ENCODE measurements at places on chromosomes 12 and 14.

DNA sequence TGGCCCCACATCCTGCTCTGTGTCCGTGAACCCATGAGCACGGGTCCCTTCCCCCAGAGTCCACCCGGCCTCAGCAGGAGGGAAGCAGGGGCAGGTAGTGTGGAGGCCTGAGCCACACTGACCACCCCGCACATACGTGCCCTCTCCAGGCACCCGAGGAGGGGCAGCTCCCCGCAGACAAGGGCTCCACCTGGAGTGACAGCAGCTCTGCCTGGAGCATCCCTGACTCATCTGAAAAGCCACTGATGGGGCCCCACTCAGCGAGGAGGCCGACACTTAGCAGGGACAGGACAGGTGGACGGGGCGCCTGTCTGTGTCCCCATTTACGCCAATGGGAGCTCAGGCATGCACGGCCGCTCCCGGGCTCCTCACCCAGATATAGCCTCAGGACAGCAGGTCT is 237.6 kb upstream of the SFSWAP start:
- no peak for DNase-seq

- DNase-seq: no peak
Measured at GRCh38 chr14:87409393-87409792, 583.6 kb downstream of the GALC start.

GRCh38 chr14:88212691-88213090 is 110.4 kb downstream of the KCNK10 start:
- no peak for DNase-seq

- DNase-seq: no peak
Measured at GRCh38 chr14:77031759-77032490, 3.4 kb upstream of the IRF2BPL start.

GRCh38 chr14:68956724-68957123 is 22.4 kb downstream of the ACTN1 start:
- DNase-seq: no peak

- no peak for DNase-seq
Measured at GRCh38 chr12:31118347-31119191, 44.9 kb downstream of the DDX11 start.

DNA sequence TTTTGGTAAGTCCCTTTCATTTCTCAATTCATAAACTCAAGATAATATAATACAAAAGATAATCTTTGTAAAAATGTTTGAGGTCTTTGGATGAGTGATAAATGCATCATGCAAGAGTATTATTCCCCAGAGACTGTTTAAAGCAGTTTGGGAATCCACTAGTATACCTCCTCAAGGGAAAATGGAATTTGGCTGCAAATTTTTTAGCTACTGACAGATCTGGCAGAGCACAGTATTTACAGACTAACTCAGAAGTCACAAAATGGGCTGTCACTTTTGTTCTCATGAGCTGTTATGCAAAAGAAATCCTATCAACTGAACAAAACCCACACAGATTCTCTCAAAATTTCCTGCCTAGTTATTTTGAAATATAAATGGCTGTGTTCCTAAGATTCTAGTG is 9.9 kb downstream of the SPIC start:
- DNase-seq: no peak

GRCh38 chr12:104328790-104329189 is 25.3 kb downstream of the EID3 start:
- DNase-seq: no peak

- no peak for DNase-seq
Measured at GRCh38 chr12:21296751-21297406, 37.8 kb downstream of the SLCO1A2 start.

DNA sequence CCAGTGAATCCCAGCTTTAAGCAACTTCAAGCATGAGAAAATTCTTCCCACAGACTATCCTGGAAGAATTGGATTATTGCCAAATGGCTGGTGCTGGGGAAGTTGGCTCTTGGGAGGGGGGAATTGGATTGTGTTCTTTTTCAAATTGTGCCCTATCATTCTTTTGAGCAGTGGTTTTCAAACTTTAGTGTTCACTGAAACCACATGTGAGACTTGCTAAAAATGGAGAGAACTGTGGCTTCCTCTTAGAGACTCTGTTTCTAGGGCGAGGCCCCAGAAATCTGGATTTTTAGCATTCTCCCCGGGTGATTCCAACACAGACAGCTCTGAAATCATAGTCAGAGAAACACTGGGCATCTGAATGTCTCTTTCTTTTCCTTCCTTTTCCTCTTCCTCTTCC is 14.3 kb upstream of the OTUB2 start:
- DNase-seq: no peak

GRCh38 chr12:57490126-57490525 is 2.3 kb downstream of the MARS1 start:
- no peak for DNase-seq

DNA sequence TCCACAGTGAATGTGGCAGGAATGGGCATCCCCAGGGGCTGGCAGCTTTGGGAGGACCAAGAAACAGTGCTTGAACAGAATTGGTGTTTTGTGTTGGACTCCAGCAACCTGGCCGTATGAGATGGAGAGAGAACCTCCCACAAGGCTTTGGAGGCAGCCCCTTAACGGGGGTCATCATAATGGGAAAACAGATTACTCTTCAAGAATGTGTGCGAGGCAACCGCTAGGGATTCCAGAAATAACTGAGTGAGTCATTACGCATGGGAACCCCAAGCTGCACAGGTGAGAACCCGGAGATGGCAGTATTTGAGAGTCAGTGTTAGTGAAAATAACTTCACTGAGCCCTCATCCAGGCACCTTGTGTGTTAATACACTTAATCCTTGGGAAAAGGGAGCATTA is 567.8 kb upstream of the TBX3 start:
- no peak for DNase-seq

GRCh38 chr14:27079716-27080115 is 481.9 kb upstream of the NOVA1 start:
- DNase-seq: no peak

GRCh38 chr12:76241371-76241770 is 106.8 kb downstream of the BBS10 start:
- no peak for DNase-seq

GRCh38 chr14:39217214-39217879 is 16.4 kb upstream of the MIA2 start:
- no peak for DNase-seq

GRCh38 chr12:10562306-10562933 is 51.0 kb downstream of the MAGOHB start:
- DNase-seq: no peak

GRCh38 chr12:3641428-3642018 is 111.4 kb downstream of the CRACR2A start:
- no peak for DNase-seq

DNA sequence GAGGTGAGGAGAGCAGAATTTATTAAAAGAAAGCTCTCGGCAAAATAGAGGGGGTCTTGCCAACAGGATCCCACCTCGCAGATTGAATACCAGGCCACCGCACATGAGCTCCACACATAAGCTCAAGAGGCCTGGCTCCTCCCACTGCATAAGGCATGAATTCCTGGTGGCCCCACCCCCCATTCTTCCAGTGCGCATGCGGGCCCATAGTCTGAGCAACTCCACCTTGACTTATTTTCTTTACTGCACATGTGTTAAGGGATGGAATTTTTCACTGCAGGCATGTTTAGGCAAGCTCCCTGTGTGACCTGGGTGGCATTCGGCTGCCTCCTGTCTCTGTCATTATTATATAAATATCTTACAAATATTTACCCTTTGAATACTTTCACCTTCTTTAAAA is 412.5 kb downstream of the RMST start:
- no peak for DNase-seq

DNA sequence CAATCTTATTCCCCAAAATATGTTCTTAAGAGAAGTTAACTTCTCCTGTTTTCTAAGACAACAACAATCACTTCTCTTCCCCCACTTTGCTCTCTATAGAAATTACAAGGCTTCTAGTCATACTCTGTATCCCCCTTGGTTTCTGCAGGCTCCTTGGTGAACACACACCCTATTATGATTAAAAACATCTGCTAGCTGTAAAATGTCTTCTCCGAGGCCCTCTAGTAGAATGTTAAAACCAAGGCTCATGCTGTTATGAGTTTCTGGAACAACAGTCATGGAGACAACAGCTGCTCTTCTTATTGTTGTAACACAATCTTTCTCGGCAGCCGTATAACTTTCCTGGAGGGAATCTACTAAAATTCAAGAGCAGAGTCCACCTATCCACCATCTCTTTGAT is 397.5 kb upstream of the CCDC196 start:
- DNase-seq: no peak

- DNase-seq: no peak
Measured at GRCh38 chr12:1644534-1645438, 15.8 kb downstream of the WNT5B start.

DNA sequence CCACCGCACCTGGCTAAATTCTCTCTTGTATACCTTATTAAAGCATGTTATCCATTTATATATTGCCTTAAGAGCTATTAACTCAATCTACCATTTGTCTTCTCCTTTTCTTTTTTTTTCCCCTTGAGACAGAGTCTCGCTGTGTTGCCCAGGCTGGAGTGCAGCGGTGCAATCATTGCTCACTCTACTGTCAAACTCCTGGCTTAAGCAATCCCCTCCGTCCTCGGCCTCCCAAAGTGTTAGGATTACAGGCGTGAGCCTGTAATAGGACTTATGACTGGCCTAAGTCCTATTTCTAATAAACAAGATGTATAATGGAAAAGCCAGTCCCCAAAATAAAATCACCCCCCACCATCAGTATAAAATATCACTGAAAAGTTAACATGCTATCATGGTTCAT is 14.4 kb downstream of the SNX6 start:
- no peak for DNase-seq

DNA sequence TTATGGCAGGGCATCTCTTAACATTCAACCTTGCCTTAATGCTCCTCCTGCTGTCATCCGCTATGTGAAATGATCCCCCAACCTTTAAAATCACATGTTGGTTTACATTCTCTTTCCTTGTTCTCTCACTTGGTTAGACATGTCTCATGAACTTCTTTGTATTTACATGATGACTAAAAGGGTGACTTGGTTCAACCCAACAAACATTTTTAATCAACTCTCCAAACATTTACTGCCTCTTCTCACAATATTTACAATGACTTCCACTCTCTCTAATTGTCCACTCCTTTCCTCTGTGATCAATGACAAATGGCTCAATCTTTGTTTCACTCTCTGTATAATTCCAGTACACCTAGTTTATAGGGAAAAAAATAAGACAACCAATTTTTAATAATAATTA is 506.1 kb downstream of the NELL2 start:
- DNase-seq: no peak

- DNase-seq: no peak
Measured at GRCh38 chr12:116633476-116633875, 74.3 kb downstream of the MAP1LC3B2 start.

DNA sequence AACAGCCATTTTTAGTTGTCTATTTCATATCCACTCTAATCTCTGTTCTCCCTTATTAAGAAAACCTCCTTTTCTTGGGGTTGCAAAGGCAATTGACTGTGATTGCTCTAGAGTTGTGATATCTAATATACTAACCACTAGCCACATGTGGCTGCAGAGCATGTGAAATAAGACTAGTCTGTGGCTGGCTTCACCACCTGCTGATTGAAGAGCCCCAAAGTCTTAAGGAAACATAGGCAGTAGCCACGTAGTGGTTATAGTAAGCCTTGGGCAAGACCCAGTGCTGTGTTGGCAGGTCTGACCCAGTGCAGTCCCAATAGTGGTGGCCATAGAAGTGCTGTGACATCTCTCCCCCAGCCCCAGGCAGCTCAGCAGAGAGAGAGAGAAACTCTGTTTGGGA is 28.4 kb upstream of the ATP2B1 start:
- no peak for DNase-seq

- no peak for DNase-seq
Measured at GRCh38 chr12:121397521-121397920, 2.4 kb upstream of the RNF34 start.

DNA sequence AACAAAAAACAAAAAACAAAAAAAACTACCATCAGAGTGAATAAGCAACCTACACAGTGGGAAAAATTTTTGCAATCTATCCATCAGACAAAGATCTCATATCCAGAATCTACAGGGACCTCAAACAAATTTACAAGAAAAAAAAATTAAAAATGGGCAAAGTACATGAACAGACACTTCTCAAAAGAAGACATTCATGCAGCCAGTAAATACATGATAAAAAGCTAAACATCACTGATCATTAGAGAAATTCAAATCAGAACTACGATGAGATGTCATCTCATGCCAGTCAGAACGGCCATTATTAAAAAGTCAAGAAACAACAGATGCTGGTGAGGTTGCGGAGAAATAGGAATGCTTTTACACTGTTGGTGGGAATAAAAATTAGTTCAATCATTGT is 466.5 kb upstream of the ATXN7L3B start:
- DNase-seq: no peak

GRCh38 chr14:33045760-33046159 is 107.1 kb downstream of the NPAS3 start:
- DNase-seq: no peak

- DNase-seq: no peak
Measured at GRCh38 chr14:23916004-23916403, 37.6 kb upstream of the DHRS4 start.

DNA sequence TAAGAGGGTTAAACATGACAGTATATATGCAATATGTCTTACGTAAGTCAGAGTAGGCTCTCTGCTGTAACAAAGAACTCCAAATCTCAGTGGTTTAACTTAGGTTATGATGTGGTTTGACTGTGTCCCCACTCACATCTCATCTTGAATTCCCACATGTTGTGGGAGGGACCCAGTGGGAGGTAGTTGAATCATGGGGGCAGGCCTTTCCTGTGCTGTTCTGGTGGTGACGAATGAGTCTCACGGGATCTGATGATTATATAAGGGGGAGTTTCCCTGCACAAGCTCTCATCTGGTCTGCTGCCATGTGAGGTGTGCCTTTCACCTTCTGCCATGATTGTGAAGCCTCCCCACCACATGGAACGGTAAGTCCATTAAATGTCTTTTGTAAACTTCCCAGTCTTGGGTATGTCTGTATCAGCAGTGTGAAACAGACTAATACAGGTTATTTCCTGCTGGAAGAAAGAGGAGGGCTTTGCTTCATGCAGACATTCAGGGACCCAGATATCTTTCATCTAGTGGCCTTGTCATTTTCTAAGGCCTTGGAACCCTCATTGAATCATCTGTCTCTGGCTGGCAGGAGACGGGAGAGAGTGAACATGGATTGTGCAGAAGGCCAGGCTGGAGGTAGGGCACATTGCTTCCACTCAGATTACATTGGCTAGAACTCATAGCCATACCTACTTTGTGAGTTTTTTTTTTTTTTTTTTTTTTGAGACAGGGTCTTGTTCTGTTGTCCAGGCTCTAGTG is 96.1 kb downstream of the CRADD start:
- no peak for DNase-seq

GRCh38 chr14:38221077-38221476 is 13.4 kb downstream of the SSTR1 start:
- no peak for DNase-seq

GRCh38 chr14:37251775-37252174 is 54.0 kb downstream of the MIPOL1 start:
- no peak for DNase-seq

DNA sequence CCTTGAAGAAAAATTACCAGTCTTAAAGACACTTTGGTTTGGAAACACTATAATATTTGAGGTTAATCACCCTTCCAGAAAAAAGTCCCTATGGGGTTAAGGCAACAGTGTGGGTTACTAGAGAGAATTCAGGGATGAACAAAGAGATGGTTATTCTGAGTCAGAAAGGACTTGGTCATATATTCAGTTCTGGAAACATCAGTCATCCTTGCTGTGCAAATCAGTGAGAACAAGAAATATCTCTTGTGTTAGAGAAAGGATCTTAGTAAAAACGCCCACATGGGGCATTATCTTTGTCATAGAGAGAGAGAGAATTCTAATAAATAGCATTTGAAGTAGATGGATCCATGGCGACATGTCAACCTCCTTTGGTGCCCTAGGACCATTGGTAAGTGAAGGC is 59.4 kb upstream of the E2F7 start:
- DNase-seq: no peak

GRCh38 chr12:7460375-7461259 is 16.7 kb upstream of the CD163L1 start:
- no peak for DNase-seq
